Stimulated activated CD8-positive, alpha-beta memory T cell treated with anti-CD3 and anti-CD28 coated beads, Interleukin-7, amount 100 ng/mL, for 1 hour (primary cell): ENCODE measurements at places on chromosomes 12 and 14.

- DNase-seq, result no peak
Measured at GRCh38 chr14:36827861-36828260, 166.2 kb downstream of the PAX9 start.

GRCh38 chr12:48863291-48863690 is 2.4 kb downstream of the RND1 start:
- no peak for DNase-seq

- no peak for DNase-seq
Measured at GRCh38 chr12:15154103-15154502, 67.1 kb downstream of the RERG start.

DNA sequence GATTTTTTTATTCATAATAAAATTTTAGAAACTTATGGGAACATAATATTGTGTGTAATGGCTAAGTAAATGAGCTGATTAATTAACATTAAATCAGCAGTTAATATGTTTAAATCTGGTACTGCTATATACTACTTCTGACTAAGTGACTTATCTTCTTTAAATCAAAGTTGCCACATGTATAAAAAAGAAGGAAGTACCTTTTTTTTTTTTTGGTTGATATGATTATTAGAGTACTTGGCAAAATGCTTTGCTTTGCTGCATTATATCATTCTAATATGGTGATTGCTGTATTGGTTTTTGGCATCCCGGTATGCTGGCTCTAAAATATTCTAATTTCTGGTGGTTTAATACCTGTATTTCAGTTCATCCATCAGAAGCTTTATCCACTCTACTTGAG is 319.1 kb upstream of the RGS6 start:
- no peak for DNase-seq

- no peak for DNase-seq
Measured at GRCh38 chr14:99066378-99066777, 205.6 kb downstream of the BCL11B start.

- no peak for DNase-seq
Measured at GRCh38 chr14:28751467-28752058, 15.0 kb upstream of the FOXG1 start.

DNA sequence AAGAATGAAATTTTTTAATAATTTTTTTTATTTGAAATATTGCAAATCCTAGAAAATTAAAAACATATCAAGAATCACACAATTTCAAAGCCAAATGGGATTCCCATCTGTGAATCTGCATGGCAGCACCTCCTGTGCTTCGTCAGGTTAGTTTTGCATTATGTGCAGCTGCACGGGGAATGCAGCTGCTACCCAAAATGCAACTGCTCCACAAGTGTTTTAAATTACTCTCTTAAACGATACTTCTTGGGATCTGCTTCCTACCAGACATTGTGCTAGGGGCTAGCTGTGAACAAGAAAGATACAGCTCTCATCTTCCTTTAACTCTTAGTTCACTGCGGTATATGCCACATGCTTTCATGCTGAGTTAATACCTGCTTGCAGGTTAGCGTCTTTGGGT is 154.2 kb downstream of the CRADD start:
- DNase-seq, result no peak

DNA sequence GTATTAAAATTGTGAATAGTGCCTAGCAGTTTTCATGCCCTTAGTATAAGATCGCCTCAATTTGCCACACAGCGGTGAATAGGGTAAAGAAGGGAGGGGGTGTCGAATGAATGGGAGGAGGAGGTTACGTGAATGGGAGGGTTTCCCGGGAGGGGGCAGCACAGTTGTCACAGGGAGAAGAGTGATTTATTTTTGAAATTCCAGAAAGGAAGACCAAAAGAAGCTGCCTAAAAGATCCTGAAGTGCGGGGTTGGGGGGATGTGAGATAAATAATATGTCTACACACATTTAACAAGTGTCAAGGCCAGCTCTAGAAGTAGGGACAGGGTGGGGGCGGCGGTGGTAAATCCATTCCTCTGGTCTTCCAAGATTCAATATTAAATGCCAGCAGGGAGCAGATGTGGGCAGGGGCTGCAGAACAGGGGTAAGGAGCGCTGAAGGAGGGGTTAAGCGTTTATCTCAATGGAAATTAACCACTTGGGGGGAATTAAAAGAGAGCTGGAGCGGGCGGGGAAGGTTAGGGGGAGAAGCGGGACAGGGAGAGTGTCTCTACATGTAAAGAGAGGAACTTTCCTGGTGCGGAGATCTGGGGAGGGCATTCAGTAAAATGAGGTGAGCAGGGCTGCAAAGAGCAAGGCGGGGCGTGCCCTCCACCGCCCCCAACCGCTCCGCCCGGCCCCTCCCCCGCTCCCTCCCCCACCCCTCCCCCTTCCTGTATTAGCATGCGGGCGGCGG is 867 bp downstream of the C12orf42 start:
- DNase-seq, result no peak

DNA sequence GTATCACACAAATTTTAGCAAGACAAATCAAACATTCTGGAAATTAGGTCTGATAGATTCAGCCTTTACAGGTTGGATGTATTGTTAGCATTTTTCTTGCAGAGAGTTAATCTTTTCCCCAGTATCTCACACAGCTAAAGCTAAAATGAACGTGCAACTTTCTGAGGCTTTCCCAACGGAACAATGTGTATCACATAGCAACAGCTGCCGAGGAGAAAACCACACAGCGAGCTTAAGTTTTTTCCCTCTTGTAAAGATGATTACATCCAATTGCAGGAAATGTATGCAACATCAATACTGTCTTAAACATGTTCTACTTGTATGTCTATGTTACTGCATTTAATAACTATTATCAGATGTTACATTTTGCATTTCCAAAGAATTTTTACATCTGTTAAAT is 182.2 kb downstream of the CCDC59 start:
- no peak for DNase-seq

DNA sequence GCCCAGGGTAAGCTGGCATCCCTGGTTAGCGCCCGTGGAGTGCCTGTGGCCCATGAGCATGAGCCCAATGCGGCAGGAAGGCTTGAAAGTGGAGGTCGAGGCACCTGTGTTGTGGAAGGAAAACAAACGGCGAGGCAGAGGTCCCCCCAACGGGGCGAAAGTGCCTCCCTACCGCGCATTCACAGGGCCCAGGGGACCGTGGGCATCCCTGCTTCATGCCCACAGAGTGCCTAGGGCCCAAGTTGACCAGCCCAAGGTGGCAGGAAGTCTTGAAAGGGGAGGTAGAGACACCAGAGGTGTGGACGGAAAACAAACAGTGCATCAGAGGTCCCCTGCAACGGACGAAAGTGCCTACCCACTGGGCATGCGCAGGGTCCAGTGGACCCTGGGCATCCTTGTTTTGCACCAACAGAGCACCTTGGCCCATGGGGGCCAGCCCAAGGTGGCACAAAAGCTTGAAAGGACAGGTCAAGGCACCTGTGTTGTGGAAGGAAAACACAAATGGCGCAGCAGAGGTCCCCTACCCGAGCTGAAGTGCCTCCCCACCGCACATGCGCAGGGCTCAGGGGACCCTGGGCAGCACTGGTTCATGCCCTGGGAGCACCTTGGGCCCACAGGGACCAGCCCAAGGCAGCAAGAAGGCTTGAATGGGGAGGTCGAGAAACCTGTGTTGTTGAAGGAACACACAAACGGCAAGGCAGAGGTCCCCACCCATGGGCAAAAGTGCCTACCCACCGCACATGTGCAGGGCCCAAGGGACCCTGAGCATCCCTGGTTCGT is 377.5 kb downstream of the ALG10 start:
- DNase-seq, result no peak

DNA sequence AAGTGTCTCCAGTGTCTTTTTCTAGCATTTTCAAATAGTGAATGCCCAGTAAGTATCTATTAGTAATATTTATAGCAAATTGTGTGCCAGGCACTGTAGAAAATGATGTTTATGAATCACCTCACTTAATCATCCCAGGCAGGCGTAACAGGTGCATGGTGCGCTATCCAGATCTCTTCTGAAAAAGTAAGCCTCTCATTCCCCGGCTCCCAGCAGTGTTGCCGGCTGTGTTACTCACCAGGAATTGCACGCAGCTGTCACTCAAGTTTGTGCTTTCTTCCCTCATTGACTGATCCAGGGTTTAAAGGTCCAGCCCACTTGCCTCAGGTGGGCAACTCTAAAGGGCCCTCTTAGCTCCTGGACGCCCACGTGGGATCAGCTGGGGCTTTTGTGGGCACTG is 173.8 kb upstream of the RASSF8 start:
- no peak for DNase-seq

DNA sequence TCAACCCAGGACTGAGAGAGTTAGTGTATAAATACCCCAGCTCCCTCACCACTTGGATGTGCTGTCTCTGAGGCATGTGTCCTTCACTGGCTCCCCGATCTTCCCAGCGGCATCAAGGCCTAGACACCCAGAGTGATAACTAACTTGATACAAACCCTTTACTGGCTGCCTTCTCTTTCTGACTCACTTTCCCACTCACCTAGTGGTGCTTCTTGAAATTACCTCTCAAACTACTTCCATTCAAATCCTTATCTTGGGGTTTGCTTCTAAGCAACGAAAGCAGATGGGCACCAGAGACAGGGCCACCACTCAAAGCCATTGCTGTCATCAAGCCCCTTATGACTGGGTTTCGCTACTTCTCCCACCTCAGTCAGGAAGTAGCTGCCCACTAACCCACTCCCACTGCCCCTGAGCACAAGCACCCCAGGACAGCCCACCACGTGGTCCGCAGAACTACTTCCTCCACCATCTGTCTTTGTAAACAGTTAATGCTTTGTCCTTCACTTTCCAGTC is 17.2 kb downstream of the ZFP36L1 start:
- no peak for DNase-seq

DNA sequence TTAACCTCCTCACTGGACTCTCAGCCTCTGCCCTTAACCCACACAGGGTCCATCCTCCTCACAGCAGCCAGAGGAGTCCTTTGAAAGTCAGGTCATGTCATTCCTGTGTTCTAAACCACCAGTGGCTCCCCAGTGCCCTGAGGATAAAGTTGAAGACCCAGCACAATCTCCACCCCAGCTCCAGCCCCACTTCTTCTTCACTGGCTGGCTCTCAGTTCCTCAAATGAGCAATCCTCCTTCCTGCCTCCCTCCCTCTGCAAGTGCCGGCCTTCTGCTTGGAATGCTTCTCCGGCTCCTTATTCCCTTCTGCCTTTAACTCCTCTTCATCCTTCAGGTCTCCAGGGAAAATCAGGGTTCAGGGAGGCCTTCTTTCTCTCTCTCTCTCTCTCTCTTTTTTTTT is 32.0 kb upstream of the SPPL3 start:
- no peak for DNase-seq

DNA sequence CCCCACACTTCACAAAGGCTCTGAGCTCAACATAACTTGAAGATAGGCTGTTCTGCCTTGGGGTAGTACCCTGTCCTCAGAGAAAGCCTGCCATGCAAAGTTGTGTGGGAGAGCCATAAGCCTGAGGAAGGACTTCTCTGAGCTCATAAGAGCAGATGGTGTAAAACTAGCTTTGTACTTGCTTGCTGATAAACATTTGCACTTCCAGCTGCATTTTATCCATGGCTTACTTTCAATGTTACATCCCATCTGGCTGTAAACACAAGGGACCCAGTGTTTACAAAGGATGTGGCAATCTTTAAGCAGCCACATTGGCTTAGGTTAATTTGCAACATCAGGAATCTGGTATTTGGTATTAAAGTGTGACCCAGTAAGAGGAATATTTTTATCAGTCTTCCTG is 258.1 kb downstream of the IPO8 start:
- DNase-seq, result no peak

GRCh38 chr12:12812618-12813119 is 477 bp upstream of the DDX47 start:
- DNase-seq, result no peak

- no peak for DNase-seq
Measured at GRCh38 chr12:89162589-89163261, 189.6 kb downstream of the DUSP6 start.

DNA sequence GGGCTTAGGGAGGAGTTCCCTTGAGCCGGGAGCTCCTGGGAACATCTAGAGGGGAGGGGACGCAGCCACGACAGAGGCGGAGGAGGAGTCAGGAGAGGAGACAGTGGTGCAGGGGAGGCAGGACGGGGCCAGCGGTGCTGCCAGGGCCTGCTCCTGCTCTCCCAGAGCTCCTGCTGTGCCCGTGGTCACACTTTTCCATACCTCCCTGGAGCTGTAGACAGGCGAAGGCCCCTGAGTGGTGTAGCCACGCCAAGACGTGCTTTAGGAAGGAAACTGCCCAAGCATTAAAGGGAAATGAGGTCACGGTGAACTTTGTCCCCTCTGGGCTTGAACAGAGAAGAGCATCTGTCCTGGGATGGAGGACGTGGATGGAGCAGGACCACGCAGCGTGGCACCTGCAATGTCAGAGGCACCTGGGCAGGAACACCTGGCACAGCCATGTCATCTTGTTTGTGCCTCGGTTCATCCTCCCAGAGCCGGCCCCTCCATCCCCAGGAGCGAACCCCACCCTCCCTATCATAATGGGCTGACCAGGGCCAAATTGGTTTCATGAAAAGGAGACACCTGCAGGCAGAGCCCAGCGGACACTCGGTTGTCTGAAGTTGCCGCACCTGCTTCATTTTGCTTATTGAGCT is 239.5 kb upstream of the SFSWAP start:
- DNase-seq, result no peak

DNA sequence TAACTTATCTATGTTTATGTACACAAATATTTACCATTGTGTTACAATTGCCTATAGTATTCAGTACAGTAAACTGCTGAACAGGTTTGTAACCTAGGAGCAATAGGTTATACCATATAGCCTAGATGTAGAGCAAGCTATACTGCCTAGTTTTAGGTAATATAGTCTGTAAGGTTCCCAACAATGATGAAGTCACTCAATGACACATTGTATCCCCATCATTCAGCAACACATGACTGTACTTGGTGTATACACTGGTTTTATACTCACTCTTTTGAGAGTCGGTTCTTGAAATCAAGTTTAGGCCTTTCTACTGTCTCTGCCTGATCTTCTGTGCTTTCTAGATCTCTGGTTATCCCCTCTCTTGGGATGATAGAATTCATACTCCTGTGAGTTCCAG is 5.5 kb downstream of the RNASE1 start:
- DNase-seq, result no peak

GRCh38 chr14:61454545-61454944 is 133.2 kb downstream of the PRKCH start:
- no peak for DNase-seq
